ENCODE measurements at places on chromosomes 13 and 19.

GRCh38 chr19:17340871-17341357 is 3.6 kb downstream of the GTPBP3 start:
- DNase-seq = no peak

GRCh38 chr13:106161146-106161545 is 374.3 kb downstream of the EFNB2 start:
- no peak for DNase-seq

- DNase-seq = no peak
Observed at GRCh38 chr13:52411629-52412028, 5.7 kb upstream of the THSD1 start.

- no peak for DNase-seq
Observed at GRCh38 chr13:97058391-97058790, 64.1 kb upstream of the OXGR1 start.

DNA sequence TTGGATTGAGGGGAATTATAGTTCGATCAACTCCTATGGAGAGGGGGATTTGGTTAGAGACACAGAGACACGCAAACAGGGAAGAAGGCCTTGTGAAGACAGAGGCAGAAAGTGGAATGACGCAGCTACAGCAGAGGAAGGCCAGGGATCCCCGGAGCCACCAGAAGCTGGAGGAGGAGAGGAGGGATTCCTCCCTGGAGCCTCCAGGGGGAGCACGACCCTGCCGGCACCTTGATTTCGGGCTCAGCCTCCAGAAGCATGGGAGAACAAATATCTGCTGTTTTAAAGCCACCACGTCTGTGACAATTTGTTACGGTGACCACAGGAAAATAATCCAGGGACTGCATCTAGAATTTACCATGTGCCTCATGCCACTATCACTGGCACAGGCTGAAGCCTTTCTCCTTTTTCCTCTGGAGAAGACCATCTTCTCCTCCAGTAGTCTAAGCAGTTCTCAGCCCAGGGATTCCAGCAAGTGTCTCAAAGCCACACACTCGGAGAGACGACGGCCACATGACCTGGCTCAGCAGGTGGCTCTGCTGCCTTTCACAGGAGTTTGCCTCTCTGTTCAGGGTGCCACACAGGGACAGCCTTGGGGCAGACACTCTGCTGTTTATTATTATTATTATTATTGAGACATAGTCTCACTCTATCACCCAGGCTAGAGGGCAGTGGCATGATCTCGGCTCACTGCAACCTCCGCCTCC is 39.9 kb upstream of the CCNE1 start:
- DNase-seq = peak; percentile 19

- peak; percentile 55 for DNase-seq
Observed at GRCh38 chr13:109840201-109840892, 54.0 kb upstream of the IRS2 start.

GRCh38 chr19:36688058-36688457 is 646 bp downstream of the ZNF567 start:
- DNase-seq = peak; percentile 4

DNA sequence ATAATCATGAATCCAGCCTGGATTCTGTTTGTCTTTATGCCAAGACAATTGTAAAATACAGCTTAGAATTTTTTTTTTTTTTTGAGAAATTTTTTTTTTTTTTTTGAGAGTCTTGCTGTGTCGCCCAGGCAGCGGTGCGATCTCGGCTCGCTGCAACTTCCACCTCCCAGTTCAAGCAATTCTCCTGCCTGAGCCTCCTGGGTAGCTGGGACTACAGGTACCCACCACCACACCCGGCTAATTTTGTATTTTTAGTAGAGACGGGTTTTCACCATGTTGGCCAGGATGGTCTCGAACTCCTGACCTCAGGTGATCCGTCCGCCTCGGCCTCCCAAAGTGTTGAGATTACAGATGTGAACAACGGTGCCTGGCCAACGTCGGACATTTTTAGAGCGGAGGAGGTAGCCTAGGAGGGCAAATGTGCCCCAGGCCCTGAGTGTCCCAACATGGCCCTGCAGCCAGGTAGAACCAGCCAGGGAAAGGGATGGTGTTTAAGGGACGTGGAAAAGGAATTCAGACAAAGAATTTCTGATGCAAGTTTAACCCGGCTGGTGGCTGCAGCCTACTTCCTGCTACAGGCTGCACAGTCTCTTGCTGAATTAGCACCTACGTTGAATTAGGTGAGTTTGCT is 89.8 kb downstream of the GNG7 start:
- no peak for DNase-seq

- DNase-seq = no peak
Observed at GRCh38 chr13:27279506-27279905, 8.9 kb downstream of the RASL11A start.

DNA sequence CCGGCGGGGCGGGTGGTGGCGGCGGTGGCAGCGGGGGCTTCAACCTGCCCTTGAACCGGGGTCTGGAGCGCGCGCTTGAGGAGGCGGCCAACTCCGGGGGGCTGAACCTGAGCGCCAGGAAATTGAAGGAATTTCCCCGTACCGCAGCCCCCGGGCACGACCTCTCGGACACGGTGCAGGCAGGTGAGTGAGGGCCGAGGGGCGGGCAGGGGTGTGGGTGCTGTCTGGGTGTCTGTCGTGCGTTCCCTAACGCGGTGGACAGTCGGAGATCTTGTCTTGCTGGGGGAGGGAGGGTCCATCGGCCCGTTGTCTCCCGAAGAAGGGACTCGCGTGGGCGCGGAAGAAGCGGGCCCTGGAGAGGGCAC is 533 bp downstream of the LRCH1 start:
- no peak for DNase-seq

Measured in stimulated activated CD4-positive, alpha-beta T cell treated with anti-CD3 and anti-CD28 coated beads, Interleukin-1b, Interleukin-23, amount 100 ng/mL, for 48 hours (primary cell).